ENCODE measurements at places on chromosomes 16 and 17.
A peak's percentile ranks its signal among the peaks of the same experiment; 100 is the strongest.

GRCh38 chr16:79768276-79768970 is 167.9 kb upstream of the MAF start:
- no peak for DNase-seq

- DNase-seq = no peak
These were observed 362.2 kb downstream of the WWOX start for GRCh38 chr16:78461496-78462287.

DNA sequence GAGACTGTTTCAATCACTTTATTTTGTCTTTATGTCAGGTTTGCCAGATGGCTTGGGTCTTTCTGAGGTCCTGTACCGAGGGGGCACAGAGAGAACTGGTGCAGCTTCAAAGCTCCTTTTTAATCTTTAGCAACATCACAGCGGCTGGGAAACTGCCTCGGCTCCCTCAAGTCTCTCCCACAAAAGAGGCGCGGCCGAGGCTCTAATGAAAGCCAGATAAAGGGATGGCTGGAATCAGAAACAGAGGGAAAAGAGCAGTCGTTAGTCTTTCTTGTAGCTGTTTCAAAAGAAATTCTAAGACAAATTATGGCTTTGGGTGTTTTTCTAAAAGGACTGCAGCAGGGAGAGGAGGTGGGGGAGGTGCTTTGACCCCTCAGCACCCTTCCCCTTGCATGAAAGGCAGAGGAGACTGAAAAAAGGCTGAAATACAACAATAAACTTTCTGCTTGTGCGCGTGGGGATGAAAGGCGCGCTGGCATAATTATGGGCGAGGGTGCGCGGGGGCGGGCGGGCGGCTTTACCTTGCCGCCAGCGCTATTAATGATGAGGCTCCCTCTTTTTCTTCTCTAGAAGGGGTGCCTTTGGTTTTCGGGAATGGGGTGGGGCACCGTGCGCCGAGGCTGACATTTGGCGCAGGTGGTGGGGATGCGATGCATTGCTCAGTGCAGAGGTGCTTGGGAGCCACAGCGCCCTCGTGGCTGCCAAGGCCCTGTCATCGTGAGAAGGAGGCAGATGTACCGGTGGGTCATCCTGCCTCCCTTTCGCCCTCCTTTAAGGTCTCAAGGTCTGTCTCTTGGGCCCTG is 22.3 kb upstream of the BRD7 start:
- no peak for DNase-seq

- no peak for DNase-seq
These were observed 856 bp upstream of the MON1B start for GRCh38 chr16:77190190-77190477.

GRCh38 chr16:56848955-56849689 is 15.9 kb upstream of the SLC12A3 start:
- peak; percentile 62 for DNase-seq
